ENCODE measurements at places on chromosomes 13 and 19.

DNA sequence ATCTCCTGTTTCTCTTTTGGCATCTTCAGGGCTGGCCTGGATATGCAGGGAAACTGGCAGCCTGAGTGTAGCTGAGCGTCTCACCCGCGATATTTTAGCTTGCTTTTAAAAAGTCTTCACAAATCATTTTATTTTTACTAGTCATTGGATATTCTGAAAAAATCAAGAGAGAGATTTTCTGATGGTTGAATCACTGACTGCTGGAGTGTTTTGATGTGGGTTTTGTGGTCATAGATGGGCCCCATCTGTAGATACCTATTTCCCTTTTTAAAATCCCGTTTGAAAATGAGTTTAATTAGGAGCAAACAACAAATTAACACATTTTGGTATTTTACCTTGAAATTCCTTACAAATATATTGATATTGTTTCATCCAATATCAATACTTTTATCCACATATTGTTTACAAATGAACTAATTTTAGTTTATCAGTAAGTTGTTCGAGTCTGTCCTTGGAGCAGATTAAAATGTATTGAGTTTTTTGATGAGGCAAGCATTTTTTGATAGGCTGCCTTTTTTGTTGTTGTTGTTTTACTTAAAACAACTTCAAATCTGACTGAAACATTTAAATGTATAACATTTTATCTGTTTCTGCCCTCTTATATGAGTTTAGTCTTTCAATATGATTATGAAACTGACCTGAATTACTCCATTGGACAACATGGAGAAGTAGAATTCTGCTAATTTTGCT is 21.5 kb upstream of the OXGR1 start:
- DNase-seq, result no peak

DNA sequence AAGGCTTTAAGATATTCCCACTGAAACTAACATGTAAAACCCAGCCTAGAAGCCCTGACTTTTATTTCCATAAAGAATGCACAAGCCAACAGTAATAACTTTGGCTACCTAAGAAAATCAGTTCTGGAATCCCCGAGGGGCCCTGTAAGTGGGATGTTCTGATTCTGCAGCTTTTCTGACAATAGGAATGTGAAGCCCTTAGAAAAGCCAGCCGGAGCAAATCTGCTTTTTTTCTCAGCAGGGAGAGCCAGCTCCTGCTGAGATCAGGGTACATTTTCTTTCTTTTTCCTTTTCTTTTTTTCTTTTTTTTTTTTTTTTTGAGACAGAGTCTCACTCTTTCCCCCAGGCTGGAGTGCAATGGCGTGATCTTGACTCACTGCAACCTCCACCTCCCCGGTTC is 8.0 kb upstream of the GARRE1 start:
- DNase-seq, result no peak

GRCh38 chr19:45218426-45218825 is 26.8 kb downstream of the EXOC3L2 start:
- no peak for DNase-seq

DNA sequence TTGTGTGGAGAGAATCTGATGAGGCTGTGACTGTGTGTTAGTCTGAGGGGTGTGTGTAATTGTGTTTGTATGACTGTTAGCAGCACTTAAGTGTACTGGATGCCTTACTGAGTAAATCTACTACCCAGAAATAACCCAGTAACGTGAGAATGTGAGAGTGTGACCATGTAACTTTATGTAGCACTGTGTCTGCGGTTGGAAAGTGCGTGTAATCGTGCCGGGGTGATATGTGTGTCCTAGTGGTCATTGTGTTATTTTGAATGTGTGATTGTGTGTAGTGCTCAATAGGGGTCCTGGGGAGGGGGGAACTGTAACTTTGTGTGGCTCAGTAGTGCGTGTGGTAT is 550 bp downstream of the ZNF383 start:
- no peak for DNase-seq

DNA sequence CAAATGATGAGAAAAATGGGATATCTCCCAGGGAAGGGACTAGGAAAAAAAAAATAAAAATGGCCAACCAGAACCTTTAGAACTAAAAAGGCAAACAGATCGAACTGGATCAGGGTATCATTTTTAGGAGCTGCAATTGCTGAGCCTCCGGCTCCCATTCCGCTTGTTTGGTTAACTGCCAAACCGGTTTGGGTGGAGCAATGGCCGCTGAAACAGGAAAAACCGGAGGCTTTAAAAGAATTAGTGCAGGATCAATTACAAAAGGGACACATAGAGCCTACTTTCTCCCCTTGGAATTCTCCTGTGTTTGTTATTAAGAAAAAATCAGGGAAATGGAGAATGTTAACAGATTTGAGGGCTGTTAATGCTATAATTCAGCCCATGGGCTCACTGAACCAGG is 12.7 kb upstream of the ZNF443 start:
- DNase-seq, result no peak

Data from activated T-cell treated with anti-CD3 and anti-CD28 coated beads, Interleukin-2, amount 50 U/mL, for 24 hours (primary cell).